ENCODE measurements at places on chromosomes 7 and 10.

DNA sequence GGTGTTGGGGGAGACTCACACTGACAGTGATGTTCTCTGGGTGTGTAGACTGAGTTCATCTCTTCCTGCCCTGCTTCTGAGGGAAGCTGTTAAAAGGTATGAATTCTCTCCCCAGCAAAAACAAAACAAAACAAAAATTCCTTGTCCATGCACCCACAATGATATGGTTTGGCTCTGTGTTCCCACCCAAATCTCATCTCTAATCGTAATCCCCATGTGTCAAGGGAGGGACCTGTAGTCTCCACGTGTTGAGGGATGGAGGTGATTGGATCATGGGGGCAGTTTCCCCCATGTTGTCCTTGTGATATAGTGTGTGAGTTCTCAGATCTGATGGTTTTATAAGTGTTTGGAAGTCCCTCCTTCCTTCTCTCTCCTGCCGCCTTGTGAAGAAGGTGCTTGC is 245.5 kb downstream of the GALNT17 start:
- DNase-seq: no peak

DNA sequence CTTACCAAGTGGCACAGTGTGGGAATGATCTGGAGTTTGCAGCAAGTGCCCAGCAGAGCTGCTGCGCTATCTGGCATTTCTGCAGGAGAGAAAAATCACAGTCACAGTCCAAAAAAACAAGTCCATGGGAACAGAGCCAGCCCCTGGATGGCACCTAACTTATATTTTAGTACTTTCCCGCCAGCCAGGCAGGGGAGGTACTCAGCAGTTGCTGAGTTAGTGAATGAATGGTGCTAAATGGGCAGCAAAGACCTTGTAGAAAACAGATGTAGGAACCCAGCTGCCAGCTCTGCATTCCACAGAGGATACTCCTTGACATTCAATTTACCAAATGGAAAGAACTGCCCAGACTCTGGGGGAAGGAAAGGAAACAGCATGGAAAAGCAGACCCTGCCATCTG is 54.5 kb downstream of the GSDME start:
- DNase-seq: no peak

DNA sequence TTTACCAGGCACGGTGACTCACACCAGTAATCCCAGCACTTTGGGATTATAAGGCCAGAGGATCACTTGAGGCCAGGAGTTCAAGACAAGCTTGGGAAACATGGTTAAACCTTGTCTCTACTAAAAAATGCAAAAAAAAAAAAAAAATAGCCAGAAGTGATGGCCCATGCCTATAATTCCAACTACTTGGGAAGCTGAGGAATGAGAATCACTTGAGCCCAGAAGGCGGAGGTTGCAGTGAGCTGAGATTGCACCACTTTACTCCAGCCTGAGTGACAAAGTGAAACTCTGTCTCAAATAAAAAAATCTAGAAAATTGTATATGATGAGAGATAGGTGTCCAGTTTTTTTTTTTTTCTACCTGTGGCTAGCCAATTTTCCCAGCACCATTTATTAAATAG is 578.2 kb downstream of the ANKRD7 start:
- no peak for DNase-seq

- peak; percentile 35 for DNase-seq
Observed at GRCh38 chr7:22001345-22002004, 55.8 kb upstream of the CDCA7L start.

DNA sequence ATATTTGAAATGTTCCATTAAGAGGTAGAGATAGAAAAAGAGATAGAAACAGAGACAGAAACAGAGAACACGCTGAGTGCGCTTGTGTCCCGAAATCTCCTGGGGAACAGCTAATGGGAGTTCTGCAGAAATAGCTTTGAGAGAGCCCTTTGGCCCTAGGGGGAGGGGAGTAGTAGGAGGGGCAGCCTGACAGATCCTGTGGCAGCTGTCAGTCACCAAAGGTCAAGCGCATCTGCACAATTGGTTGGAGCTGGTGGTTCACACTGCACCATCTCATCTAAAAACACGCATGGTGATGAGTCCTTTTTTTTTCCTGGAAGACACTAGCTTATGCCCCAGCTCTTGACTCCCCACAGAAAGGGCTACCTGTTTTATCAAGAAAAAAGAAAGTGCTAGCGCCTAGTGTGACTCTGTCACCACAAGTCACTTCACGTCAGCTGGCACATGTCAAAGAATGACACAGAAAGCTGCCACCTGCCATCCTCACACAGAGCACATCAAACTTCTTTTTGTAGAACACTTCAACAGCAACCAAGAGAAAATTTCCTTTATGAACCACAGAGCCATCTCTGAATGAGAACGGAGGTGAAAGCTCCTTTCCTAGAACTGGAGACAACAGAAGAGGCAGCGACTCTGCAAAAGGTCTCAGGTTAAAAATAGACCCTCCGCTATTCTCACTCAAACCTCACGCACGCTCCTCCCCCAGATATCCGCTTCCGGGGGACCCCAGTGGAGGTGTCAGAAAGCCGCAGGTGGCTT is 125.7 kb downstream of the GFRA1 start:
- no peak for DNase-seq

DNA sequence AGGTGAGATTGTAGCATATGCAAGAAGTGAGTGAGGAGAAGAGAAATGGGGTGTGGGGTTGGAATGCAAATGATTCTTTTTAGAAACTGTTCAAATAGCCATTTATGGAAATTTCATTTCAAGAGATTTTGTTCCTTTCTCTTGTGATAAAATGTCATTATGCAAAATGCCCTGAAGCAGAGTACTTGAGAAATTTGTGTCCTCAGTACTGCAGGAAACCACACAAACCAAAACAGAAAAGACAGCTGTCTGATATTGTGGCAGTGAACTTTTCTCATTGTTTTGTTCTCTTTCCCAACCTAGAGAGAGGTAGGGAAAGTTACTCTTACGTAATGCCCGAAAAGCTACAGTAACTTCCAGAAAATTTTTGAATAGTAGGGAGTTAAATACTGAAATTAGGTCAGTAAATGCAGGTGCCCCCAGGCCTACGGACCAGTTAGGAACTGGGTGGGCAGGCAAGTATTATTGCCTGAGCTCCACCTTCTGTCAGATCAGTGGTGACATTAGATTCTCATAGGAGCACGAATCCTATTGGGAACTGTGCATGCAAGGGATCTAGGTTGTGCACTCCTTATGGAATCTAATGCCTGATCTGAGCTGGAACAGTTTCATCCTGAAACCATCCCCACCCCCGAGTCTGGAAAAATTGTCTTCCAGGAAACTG is 34.0 kb downstream of the DLD start:
- DNase-seq: no peak

DNA sequence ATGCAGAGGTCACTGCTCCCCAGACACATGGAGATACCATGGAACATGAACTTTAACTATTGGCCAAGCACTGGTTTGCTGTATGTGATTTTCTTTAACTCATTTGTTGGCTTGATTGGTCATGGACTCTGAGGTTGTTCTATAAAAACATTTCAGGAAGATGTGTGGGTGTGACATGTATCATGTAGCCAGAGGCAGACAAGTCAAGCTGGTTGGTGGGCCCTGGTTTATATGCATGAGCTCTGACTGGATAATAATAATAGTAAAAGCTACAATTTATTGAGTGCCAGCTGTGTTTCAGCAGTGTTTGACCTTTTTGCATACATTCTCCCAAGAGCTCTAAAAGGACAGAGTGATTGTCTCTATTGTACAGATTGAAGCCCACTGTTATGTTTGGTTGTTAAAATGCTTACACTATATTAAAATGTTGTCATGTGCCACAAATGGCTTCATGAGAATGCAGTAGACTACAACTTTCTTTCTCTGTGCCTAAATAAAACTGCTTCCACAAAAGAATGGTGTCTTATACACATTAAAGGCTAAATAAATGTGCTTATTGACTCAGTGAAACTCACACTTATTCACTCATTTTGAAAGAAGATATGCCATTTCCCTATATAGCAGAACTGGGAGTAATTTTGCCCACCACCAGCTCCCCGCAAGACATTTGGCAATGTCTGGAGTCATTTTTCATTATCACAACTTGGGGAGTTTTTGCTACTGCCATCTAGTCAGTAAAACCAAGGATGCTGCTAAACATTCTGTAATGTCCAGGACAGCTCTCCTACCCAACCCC is 243.6 kb upstream of the NFE2L3 start:
- DNase-seq: no peak

- DNase-seq: no peak
Observed at GRCh38 chr10:121450247-121450646, 148.0 kb downstream of the FGFR2 start.

DNA sequence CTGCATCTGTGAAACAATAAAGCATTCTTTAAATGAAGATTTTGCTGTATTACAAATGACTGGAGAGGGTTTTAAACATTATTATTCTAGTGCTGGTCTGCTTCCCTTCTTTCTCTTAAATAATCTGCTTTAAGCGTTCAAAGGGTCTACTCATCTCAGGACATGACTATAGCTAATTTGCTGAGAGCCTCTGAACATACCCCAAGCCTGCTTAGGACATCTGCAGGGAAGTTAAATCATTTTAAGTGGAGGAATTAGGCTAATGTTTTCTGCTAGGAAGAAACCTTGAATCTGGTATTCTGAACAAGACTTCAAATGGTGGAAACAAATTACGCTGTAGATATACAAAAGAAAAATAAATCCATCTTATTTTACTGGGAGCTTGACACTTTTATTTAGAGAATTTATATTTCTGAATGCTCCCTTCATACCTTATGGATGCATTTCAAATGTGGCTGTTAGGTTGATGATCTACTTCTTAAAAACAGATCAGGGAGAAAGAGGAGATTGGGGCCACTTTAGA is 124.4 kb upstream of the ITGB1 start:
- DNase-seq: no peak

GRCh38 chr7:84548366-84549365 is 354.1 kb upstream of the SEMA3A start:
- no peak for DNase-seq

GRCh38 chr7:17123020-17123419 is 175.4 kb upstream of the AHR start:
- DNase-seq: no peak

GRCh38 chr10:34205452-34205851 is 609.6 kb downstream of the PARD3 start:
- no peak for DNase-seq

DNA sequence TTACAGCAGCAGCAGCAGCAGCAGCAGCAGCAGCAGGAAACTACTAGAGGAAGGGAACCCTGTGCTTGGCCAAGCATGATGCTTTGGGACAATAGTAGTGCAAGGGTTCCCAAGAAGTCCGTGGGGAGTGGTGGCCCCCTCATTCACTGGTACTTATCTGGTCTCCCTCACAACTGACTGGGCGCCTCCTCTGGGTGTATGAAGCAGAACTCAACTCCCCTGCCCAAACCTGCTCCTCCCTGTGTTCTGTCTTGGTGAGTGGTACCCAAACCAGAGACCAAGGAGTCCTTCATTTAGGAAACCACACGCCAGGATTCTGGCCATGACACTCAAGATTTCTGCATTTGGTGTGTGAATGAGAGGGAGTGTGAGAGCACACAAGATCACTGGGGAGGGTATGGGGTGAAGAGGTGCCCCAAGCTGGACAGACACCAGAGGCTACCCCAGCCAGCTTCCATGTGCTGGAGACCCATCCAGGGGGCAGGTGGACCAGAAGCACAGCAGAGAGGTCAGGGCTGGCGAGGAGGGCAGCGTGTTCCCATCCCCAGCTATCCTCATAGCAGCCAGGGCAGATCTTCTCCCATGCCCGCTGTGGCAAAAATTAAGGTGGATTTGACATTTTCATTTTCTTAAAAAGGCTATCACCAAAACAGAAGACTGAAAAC is 10.6 kb upstream of the ZNF777 start:
- DNase-seq: no peak

DNA sequence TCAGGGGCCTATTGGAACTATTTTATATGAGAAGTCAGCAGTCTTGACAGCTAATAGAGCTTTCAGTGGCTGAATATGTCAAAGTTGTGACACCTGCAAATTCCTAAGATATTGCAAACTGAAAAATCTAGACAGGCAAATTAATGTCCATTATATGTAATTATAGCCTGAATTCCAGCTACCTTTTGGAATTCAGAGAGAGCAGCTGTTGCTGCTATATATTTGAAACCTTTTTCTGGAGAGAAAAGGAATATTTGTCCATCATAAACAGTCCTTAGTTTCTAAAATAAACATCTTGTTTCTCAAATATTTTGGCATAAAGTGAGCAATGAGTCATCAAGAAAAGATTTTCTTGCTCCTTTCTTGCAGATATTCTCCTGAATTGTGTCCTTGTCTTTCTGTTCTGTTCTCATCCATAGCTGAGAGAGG is 408.9 kb upstream of the SEMA3D start:
- no peak for DNase-seq

DNA sequence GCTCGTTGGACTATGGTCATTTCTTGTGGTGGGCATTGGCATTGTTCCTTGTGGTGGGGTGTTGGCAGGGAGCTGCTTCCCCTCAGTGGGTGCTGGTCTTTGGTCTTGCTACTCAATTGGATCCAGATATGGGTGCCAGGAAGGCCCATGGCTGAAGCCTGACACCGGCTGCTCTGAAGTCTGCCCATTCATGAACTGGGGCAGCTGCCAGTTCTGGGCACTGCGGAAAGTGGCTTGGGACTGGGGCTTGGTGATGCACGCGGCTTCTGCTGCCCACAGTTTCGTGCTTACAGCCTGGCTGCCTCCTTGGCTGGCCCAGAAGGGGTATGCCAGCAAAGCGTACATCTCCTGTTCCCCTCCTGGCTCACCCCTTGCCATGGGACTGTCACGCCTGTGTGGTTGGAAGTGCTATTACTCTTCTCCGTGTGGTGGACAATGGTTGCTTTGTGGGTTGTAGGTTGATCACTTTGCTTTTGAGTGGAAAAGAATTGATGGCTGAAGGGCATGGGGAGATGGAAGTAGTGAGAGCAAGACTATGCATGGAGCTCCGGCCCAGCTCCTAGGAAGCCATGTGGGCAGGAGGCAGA is 54.7 kb downstream of the ADAMTS14 start:
- no peak for DNase-seq

All from GM12891 (cell line).